ENCODE measurements at places on chromosomes 11 and 22.

DNA sequence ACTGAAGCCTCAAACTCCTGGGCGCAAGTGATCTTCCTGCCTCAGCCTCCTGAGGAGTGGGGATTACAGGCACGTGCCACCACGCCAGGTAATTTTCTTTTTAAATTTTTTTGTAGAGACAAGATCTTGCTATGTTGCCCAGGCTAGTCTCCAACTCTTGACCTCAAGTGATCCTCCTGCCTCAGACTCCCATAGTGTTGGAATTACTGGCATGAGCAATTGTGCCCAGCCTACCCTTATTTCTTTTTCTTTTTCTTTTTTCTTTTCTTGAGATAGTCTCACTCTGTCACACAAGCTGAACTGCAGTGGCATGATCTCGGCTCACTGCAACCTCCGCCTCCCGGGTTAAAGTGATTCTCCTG is 63.9 kb downstream of the AAMDC start:
- no peak for DNase-seq

GRCh38 chr11:97912629-97913028 is 1108.1 kb upstream of the CNTN5 start:
- no peak for DNase-seq

- peak; percentile 28 for DNase-seq
These were observed 16.5 kb upstream of the CDC42EP2 start for GRCh38 chr11:65298131-65298535.

- no peak for DNase-seq
These were observed 532.7 kb upstream of the FAT3 start for GRCh38 chr11:91691872-91692271.

- DNase-seq, result no peak
These were observed 788 bp downstream of the CD82 start for GRCh38 chr11:44565953-44566949.

GRCh38 chr22:26550498-26551033 is 38.3 kb upstream of the TFIP11 start:
- DNase-seq, result peak; percentile 77

DNA sequence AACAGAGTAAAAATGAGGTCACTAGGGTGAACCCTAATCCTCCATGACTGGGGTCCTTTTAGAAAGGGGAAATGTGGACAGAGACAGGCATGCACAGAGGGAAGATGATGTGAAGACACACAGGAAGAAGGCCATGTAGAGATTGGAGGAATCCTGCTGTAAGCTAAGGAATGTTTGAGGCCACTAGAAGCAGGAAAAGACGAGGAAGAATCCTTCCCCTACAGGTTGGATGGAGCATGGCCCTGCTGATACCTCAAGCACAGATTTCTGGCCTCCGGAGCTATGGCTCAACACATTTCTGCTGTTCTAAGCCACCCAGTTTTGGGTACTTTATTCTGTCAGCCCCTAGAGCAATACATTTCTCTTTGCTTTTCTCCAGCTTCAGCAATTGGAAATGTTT is 486.9 kb downstream of the MIAT start:
- DNase-seq, result peak; percentile 51

GRCh38 chr11:57979532-57980079 is 44.1 kb upstream of the OR9Q1 start:
- no peak for DNase-seq

- DNase-seq, result no peak
These were observed 29.6 kb downstream of the TMEM184B start for GRCh38 chr22:38243007-38243765.

- no peak for DNase-seq
These were observed 12.9 kb downstream of the DTX4 start for GRCh38 chr11:59184691-59185339.

GRCh38 chr22:33232071-33232470 is 173.9 kb upstream of the SYN3 start:
- no peak for DNase-seq

- DNase-seq, result no peak
These were observed 56.1 kb downstream of the ATM start for GRCh38 chr11:108278954-108279353.

- no peak for DNase-seq
These were observed 3913.9 kb upstream of the OR11H1 start for GRCh38 chr22:11613898-11614755.

DNA sequence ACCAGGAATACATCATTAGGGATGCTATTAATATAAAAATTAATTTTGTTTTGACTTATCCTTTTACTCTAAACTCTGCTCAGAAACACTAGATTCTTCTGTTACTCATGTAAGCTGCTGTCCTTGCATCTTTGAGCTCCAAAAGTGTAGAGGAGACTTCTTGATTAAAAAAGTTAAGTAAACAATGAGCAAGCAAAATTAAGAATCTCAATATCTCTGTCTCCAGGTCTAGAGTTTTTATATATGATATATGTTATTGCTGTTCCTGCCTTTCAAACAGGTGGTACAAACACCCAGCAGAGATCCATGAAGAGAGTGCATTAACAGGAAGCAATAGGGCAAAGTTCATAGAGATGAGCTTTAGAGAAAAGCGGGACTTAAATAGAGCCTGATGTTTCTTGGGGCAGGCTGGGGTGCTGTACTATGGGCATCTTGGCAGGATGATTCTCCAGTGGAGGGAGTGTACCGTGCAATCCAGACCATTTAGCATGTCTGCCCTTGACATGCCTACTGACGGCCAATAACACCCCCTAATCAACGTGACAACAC is 6.9 kb downstream of the MAPK1 start:
- DNase-seq, result no peak

All from fibroblast of skin of abdomen (primary cell).